Gastrocnemius medialis (tissue), 4 donors: ENCODE measurements at places on chromosomes 7 and 10. TPM values are rescaled to one million over a fixed set of nuclear protein-coding genes. Genes with fewer than 3 reads are reported as not detected.

Gene KEL
- total RNA-seq, result not detected

Gene NKX2-3
- not detected for total RNA-seq

Gene AKR1C8
- total RNA-seq, result not detected

Gene LRRC18
- total RNA-seq, result not detected

Gene MAT1A
- total RNA-seq, result 1.3 TPM

Gene FOXI2
- total RNA-seq, result not detected

Gene ACSM6
- not detected for total RNA-seq

Gene CHAT
- not detected for total RNA-seq

DNA sequence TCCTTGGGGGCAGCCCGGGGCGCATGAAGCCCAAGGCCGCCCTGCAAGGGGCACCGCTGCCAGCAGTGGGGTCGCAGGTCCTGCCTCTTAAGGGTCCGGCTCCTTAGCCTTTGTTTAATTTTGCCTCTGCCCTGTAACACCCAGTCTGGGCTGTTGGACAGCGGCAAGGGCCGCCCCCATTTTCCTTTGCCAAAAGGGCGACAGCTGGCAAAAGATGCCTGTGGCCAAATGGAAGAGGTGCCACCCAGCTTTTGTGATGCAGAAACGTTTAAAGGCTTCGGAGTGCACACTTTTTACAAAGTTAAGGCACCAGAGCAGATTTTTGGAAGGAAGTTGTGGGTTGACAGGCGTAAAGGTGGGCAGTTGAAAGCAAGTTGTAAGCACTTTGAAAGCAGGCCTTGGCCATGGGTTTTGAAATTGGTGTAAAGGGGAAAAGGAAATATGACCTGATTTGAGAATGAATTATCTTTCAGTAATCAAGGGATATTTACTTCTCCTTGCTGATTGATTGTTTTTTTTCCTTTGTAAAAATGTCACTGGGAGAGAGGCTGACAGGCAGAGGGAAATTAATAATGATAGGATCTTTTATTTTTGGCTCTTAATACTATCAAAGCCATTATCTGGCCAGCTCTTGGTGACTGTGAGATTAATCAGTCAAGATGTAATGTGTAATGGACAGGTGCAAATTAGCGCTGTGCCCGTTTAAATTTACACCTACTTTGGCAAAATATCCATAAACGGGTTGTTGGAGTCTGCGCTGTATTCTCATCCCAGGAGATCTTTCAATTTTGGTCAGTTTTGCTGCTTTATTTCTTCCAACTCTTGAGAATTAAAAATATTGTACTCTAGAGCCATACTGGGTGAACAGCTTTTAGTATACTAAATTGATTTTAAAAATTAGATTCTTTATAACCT lies 1.2 kb downstream of the CASD1 start:
- peak; percentile 46 for DNase-seq
- H3K4me1 ChIP-seq, result peaks cover 28% of the 10 kb centered on the region
- no peaks in the 10 kb centered on the region for H3K27me3 ChIP-seq

DNA sequence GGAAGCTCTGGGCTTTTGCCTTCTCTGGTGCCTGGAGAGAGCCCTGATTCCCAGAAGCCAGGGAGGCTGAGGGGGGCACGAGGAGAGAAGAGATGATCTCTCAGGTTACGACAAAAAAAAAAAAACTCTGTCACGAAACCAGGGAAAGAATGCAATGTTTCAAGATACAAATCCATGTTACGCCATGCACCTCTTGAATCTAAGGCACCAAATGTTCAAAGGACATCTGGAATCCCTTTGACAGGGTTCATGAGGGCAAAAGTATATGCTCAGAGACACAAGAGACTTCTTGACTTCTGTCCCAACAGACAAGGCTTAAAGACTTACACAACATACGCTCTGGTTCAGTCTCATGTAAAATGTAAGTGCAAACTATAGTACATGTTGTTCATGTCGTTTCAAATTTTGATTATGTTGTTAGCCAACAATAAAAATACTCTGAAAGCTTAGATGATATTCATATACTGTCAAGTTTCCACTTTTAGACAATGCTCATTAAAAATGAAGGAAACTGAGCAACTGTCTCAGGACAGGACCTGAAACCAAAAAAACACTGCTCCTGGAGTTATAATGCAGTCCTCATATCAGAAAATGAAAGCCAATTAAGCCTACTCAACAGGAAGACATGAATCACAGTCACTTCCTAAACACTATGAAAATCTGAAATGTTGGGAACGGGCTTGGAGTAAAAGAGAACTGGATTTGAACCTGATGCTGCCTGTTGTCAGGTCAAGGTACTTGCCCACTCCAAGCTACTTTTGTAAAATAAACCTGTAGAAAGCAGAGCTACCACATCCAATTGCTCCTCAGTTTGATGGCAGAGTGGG lies 72.3 kb downstream of the CHCHD3 start:
- H3K27me3 ChIP-seq, result no peaks in the 10 kb centered on the region
- no peaks in the 10 kb centered on the region for H3K36me3 ChIP-seq
- no peak overlapping the region for H3K4me3 ChIP-seq
- peaks cover 19% of the 10 kb centered on the region for H3K4me1 ChIP-seq
- no peak overlapping the region for H3K27ac ChIP-seq

DNA sequence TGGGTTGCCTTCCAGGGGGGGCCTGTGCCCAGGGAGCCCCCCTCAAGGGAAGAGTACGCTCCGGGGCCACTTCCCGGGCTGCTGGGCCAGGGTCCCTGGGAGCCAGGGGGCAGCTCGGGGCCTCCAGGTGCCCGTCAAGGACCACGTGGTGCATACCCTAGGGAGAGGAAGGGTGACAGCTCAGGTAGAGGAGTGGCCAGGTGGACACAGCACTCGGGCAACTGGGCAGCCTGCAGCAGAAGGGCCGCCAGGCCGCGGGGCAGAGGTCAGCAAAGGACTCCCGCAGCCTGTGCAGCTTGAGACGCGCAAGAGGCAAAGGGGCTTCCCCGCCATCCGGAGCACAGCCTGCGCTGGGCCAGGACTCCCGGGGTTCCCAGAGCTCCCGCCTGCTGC lies 26.4 kb downstream of the AP5Z1 start:
- H3K36me3 ChIP-seq, result no peaks in the 10 kb centered on the region
- no peak for DNase-seq
- no peak overlapping the region for H3K27ac ChIP-seq
- peaks cover 9% of the 10 kb centered on the region for H3K4me1 ChIP-seq
- H3K27me3 ChIP-seq, result no peaks in the 10 kb centered on the region
- H3K4me3 ChIP-seq, result no peak overlapping the region

- no peak overlapping the region for H3K27ac ChIP-seq
- H3K36me3 ChIP-seq, result no peaks in the 10 kb centered on the region
Observed at GRCh38 chr7:7756577-7756976, 38.2 kb upstream of the RPA3 start.

GRCh38 chr7:55490099-55490498 lies 82.2 kb downstream of the VOPP1 start:
- no peak for DNase-seq
- no peak overlapping the region for H3K27ac ChIP-seq
- H3K4me1 ChIP-seq, result no peaks in the 10 kb centered on the region
- no peak overlapping the region for H3K4me3 ChIP-seq

GRCh38 chr7:44131173-44132029 lies 8.1 kb upstream of the POLD2 start:
- H3K27ac ChIP-seq, result no peak overlapping the region
- peaks cover 4% of the 10 kb centered on the region for H3K4me1 ChIP-seq
- no peaks in the 10 kb centered on the region for H3K36me3 ChIP-seq

- H3K4me3 ChIP-seq, result no peak overlapping the region
- no peak for DNase-seq
- no peaks in the 10 kb centered on the region for H3K4me1 ChIP-seq
- H3K27me3 ChIP-seq, result no peaks in the 10 kb centered on the region
- no peaks in the 10 kb centered on the region for H3K36me3 ChIP-seq
Observed at GRCh38 chr10:88849234-88849633, 2.4 kb downstream of the ANKRD22 start.

- no peak overlapping the region for H3K4me3 ChIP-seq
- DNase-seq, result no peak
- peaks cover 49% of the 10 kb centered on the region for H3K4me1 ChIP-seq
- no peaks in the 10 kb centered on the region for H3K27me3 ChIP-seq
- H3K36me3 ChIP-seq, result no peaks in the 10 kb centered on the region
Observed at GRCh38 chr10:68151453-68151852, 42.2 kb downstream of the MYPN start.

DNA sequence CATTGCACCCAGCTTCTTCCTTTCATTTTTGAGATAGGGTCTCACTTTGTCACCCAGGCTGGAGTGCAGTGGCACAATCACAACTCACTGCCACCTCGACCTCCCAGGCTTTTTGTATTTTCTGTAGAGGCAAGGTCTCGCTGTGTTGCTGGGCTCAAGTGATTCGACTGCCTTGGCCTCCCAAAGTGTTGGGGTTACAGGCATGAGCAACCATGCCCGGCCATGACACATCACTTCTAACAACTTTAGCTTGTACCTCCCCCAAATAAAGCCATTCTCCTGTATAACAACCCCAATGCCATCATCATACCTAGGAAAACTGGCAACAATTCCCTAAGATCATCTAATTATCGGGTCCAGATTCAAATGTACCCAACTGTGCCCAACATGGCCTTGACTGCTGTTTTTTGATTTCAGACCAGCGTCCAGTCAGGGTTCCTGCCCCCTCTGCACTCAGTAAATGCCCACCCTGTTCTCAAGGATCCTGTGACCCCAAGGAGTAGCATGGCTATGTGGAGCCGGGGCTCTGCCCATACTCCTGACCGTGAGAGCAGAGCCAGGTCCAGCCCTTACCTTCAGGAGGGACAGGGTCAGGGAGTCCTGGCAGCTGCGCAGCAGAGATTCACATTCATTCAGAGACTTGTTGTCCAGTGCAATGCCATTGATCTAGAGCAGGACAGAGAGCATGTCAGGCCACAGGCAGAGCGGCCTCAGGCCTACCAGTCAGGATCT lies 102.6 kb downstream of the DLG5 start:
- H3K36me3 ChIP-seq, result peaks cover 75% of the 10 kb centered on the region
- H3K4me1 ChIP-seq, result peaks cover 8% of the 10 kb centered on the region
- H3K4me3 ChIP-seq, result no peak overlapping the region

- H3K27ac ChIP-seq, result no peak overlapping the region
- DNase-seq, result no peak
- no peak overlapping the region for H3K4me3 ChIP-seq
Observed at GRCh38 chr7:87116315-87116714, 35.9 kb upstream of the DMTF1 start.

- no peaks in the 10 kb centered on the region for H3K36me3 ChIP-seq
- no peaks in the 10 kb centered on the region for H3K4me1 ChIP-seq
- peaks cover 61% of the 10 kb centered on the region for H3K27me3 ChIP-seq
- no peak for DNase-seq
- no peak overlapping the region for H3K4me3 ChIP-seq
- H3K27ac ChIP-seq, result no peak overlapping the region
Observed at GRCh38 chr7:155477476-155477875, 19.5 kb downstream of the EN2 start.

DNA sequence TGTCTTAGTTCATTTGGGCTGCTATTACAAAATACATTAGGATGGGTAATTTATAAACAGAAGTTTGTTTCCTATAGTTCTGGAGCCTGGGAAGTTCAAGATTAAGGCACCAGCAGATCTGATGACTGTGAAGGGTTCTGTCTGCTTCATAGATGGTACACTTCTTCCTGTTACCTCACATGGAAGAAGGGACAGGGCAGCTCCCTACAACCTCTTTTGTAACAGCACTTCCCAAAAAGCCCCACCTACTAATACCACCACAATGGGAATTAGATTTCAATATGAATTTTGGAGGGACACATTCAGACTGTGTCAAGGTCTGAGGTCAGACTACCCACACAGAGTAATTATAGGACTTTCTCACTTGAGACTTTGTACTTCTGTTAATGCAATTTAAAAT lies 260.3 kb downstream of the ARHGAP12 start:
- no peaks in the 10 kb centered on the region for H3K36me3 ChIP-seq
- no peak for DNase-seq
- H3K4me1 ChIP-seq, result no peaks in the 10 kb centered on the region
- H3K27ac ChIP-seq, result no peak overlapping the region

- H3K27me3 ChIP-seq, result peaks cover 4% of the 10 kb centered on the region
- H3K36me3 ChIP-seq, result no peaks in the 10 kb centered on the region
- H3K4me1 ChIP-seq, result peaks cover 3% of the 10 kb centered on the region
- H3K27ac ChIP-seq, result no peak overlapping the region
Observed at GRCh38 chr7:150335108-150335773, 6.2 kb downstream of the RARRES2 start.

GRCh38 chr10:34008656-34009055 lies 674.2 kb upstream of the NRP1 start:
- no peak overlapping the region for H3K27ac ChIP-seq
- H3K4me3 ChIP-seq, result no peak overlapping the region
- H3K36me3 ChIP-seq, result no peaks in the 10 kb centered on the region
- no peak for DNase-seq
- no peaks in the 10 kb centered on the region for H3K27me3 ChIP-seq

DNA sequence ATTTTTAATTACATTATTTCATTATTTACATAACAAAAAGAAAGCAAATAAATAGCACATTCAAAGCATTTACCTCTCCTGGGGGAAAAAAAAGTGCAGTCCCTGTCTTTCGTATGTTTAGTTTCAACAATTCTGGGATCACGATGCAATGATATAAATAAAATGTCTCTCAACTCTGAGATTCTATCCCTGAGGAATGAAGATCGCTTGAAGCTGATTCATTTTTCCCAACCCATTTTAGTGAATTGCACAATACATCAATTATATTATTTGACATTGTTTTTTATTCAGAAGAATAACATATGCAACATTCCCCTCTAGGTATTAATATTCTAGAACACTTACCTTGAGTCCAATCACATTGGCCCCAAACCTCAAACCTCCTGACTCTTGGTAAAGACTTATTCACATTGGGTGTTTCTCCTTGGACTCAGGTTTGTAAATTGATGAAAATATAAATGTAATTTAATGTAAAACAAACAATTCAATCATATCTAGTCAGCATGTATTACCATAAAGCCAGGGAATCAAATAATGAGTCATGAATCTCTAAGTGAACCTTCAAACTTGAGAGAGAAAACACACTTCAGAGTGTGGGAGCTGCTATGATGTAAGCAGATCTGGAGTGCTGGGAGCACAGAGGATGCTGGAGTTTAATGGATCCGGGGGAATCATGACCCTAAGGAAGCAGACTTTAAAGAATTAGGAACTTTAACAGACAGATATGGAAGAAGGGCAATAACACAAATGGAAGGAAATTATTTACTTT lies 5.3 kb upstream of the SCIN start:
- H3K27me3 ChIP-seq, result peaks cover 17% of the 10 kb centered on the region
- peaks cover 4% of the 10 kb centered on the region for H3K4me1 ChIP-seq
- no peaks in the 10 kb centered on the region for H3K36me3 ChIP-seq
- no peak overlapping the region for H3K4me3 ChIP-seq
- no peak for DNase-seq
- H3K27ac ChIP-seq, result no peak overlapping the region

GRCh38 chr7:144975882-144976281 lies 140.0 kb upstream of the TPK1 start:
- H3K27ac ChIP-seq, result no peak overlapping the region
- H3K36me3 ChIP-seq, result no peaks in the 10 kb centered on the region
- no peak overlapping the region for H3K4me3 ChIP-seq

DNA sequence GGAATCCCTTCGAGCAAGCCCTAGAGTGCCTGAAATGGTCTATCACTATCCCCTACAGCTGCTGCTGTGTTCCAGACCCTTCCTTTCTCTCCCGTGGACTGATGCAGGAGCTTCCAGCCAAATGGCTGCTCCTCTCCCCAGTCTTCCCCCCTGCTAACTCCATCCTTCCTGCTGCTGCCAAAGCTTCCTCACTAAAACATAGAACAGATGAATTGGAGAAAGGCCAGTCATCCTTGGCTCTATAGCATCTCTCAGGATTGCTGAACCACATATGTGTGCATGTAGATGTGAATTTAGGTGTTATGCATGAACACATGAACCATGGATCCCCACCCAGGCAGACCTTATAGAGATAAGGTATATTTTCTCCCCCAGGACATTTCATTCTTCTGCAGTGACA lies 60.7 kb downstream of the GPR26 start:
- no peak for DNase-seq
- no peak overlapping the region for H3K27ac ChIP-seq
- no peaks in the 10 kb centered on the region for H3K4me1 ChIP-seq
- H3K36me3 ChIP-seq, result no peaks in the 10 kb centered on the region
- no peak overlapping the region for H3K4me3 ChIP-seq
